ENCODE measurements at places on chromosomes 16 and 17. TPM values are rescaled to one million over a fixed set of nuclear protein-coding genes. Genes with fewer than 3 reads are reported as not detected.

The HOXB9 gene
- total RNA-seq: not detected

The KRT31 gene
- not detected for total RNA-seq

The TLCD2 gene
- total RNA-seq: 7.3 TPM

The CDIP1 gene
- 22.2 TPM for total RNA-seq

The SAMD14 gene
- total RNA-seq: 10.2 TPM

The EPOP gene
- 1.5 TPM for total RNA-seq

The SRCIN1 gene
- total RNA-seq: 2.8 TPM

The JMJD8 gene
- total RNA-seq: 68.9 TPM

The CLDN7 gene
- total RNA-seq: 197 TPM

The TMEM100 gene
- 63.1 TPM for total RNA-seq

The RASL10B gene
- 0.82 TPM for total RNA-seq

The TEX14 gene
- 0.47 TPM for total RNA-seq

The CD68 gene
- total RNA-seq: 305 TPM

All from left lung (tissue), 14 donors.